ENCODE measurements at places on chromosomes 7 and 10. TPM values are rescaled to one million over a fixed set of nuclear protein-coding genes. Genes with fewer than 3 reads are reported as not detected.

PIP gene
- not detected for total RNA-seq

CRHR2 gene
- total RNA-seq: 3.1 TPM

ADAMTS14 gene
- 0.32 TPM for total RNA-seq

SLC26A3 gene
- 0.11 TPM for total RNA-seq

SYNPO2L gene
- total RNA-seq: not detected

MYH16 gene
- total RNA-seq: not detected

ZNF92 gene
- 4.0 TPM for total RNA-seq

CFAP70 gene
- total RNA-seq: not detected

PEX1 gene
- total RNA-seq: 6.5 TPM

EBF3 gene
- 20.2 TPM for total RNA-seq

SHTN1 gene
- 3.0 TPM for total RNA-seq

OGDHL gene
- total RNA-seq: not detected

GRCh38 chr7:149732111-149732561, 41.3 kb downstream of the ZNF467 start:
- H3K4me1 ChIP-seq: no peaks in the 10 kb centered on the region
- no peak for DNase-seq
- no peaks in the 10 kb centered on the region for H3K27me3 ChIP-seq
- peaks cover 56% of the 10 kb centered on the region for H3K36me3 ChIP-seq
- no peak overlapping the region for H3K4me3 ChIP-seq

GRCh38 chr7:142669074-142669654, 80.1 kb upstream of the PRSS1 start:
- DNase-seq: no peak
- no peaks in the 10 kb centered on the region for H3K27me3 ChIP-seq
- no peaks in the 10 kb centered on the region for H3K36me3 ChIP-seq
- H3K4me1 ChIP-seq: no peaks in the 10 kb centered on the region
- no peak overlapping the region for H3K4me3 ChIP-seq

DNA sequence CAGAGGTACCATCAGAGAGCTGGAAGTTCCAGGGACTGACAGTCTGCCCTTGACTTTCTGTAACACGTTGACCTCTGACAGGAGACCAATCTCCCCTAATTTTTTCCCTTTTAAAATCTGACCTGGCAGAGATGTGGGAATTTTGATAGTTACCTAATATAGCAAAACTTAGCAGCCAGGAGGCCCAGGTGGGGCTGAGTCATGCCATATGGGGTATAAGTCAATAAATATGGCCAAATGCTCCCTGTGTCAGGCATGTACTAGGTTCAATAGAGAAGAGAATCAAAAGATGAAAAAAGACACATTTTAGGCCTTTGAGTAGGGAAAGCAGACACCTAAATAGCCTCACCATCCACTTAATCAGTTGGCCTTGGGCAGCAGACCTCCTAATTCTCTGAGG, 6.1 kb upstream of the GRK5 start:
- H3K27me3 ChIP-seq: no peaks in the 10 kb centered on the region
- H3K27ac ChIP-seq: no peak overlapping the region
- DNase-seq: no peak
- H3K4me1 ChIP-seq: peaks cover 9% of the 10 kb centered on the region

DNA sequence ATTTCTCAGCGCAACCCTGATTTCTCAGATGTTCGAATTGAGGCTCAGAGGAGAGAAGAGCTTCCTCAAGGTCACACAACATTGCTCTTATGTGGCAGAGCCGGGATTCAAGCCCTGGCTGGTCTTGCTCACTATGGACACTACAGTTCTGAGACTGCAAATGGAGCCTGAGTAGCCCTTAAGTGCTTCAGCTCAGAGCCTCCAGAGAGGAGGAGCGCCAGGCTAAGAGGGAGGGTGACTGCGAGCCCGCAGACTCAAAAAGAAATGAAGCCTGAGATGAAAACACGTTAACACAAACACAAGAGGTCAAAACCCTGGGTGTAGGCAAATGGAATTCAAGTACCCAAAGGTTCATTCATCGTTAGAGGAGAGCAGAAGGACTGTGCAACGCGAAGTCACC, 13.9 kb downstream of the ARHGAP22 start:
- no peak overlapping the region for H3K27ac ChIP-seq
- no peaks in the 10 kb centered on the region for H3K4me1 ChIP-seq
- H3K4me3 ChIP-seq: no peak overlapping the region

GRCh38 chr10:89362929-89363328, 14.9 kb upstream of the IFIT1B start:
- H3K27me3 ChIP-seq: no peaks in the 10 kb centered on the region
- no peaks in the 10 kb centered on the region for H3K4me1 ChIP-seq
- H3K27ac ChIP-seq: no peak overlapping the region
- no peaks in the 10 kb centered on the region for H3K36me3 ChIP-seq
- no peak for DNase-seq

GRCh38 chr7:146136357-146136875, 19.8 kb downstream of the CNTNAP2 start:
- no peaks in the 10 kb centered on the region for H3K4me1 ChIP-seq
- H3K27me3 ChIP-seq: no peaks in the 10 kb centered on the region
- DNase-seq: no peak
- H3K36me3 ChIP-seq: no peaks in the 10 kb centered on the region
- no peak overlapping the region for H3K27ac ChIP-seq

GRCh38 chr10:62815381-62816075, 638 bp downstream of the EGR2 start:
- peaks cover 8% of the 10 kb centered on the region for H3K27me3 ChIP-seq
- H3K4me1 ChIP-seq: peaks cover 22% of the 10 kb centered on the region
- H3K27ac ChIP-seq: no peak overlapping the region

DNA sequence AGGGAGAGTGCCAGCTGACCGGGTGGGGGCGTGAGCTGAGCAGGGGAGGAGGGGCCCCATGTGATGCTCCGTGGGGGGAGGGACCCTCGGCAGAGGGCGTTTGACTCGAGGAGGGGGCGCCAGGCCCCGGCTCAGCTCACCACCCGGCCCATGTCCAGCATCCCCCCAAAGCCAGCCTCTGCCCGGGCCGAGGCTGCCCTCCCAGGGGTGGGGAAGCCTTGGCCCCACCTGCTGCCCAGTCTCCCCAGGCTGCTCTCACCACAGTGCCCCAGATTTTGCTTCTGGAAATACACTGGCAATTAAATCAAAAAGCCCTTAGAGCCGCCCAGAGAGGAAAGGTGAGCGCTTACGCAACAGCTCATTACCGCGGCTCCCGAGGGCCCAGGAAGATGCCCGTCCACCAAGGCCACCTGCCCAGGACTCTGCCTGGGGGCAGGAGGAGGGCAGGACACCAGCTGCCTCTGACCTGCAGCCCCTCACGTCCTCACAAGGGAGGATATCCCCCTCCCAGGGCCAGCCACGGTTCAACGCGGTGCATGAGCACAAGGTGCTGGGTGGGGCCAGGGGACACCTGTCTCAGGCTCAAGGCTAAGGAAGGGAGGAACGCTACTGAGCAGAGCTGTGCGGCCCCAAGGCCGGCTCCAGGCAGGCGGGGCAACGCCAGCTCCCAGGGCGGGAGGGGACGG, 70.0 kb upstream of the INPP5A start:
- peak overlapping the region; percentile 96 for H3K27ac ChIP-seq
- no peaks in the 10 kb centered on the region for H3K36me3 ChIP-seq
- no peak overlapping the region for H3K4me3 ChIP-seq
- H3K27me3 ChIP-seq: no peaks in the 10 kb centered on the region
- no peak for DNase-seq
- H3K4me1 ChIP-seq: peaks cover 42% of the 10 kb centered on the region

- no peaks in the 10 kb centered on the region for H3K36me3 ChIP-seq
- no peak for DNase-seq
These were observed 131.5 kb downstream of the KIAA1217 start for GRCh38 chr10:24340446-24340845.

GRCh38 chr10:99412099-99412498, 18.3 kb downstream of the GOT1 start:
- no peak overlapping the region for H3K27ac ChIP-seq
- no peaks in the 10 kb centered on the region for H3K36me3 ChIP-seq
- no peak for DNase-seq
- H3K4me3 ChIP-seq: no peak overlapping the region
- H3K27me3 ChIP-seq: no peaks in the 10 kb centered on the region

DNA sequence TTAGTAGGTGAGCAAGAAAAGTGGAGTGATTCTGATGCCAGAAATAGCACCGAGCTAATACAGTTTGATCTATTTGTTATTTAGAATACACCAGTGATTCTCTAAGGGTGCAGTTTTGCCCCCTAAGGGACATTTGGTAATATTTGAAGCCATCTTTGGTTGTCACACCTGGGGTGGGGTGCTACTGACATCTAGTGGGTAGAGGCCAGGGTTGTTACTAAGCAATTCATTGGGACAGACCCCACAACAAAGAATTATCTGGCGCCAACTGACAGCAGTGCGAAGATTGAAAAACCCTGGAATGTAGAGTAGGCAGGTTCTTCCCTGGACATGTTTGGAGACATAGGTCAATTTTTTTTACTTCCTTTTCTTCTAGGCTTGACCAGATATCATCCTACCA, 14.6 kb downstream of the PALS2 start:
- no peaks in the 10 kb centered on the region for H3K4me1 ChIP-seq
- no peak for DNase-seq
- H3K27me3 ChIP-seq: no peaks in the 10 kb centered on the region
- no peaks in the 10 kb centered on the region for H3K36me3 ChIP-seq

- H3K27me3 ChIP-seq: no peaks in the 10 kb centered on the region
- no peaks in the 10 kb centered on the region for H3K4me1 ChIP-seq
- H3K36me3 ChIP-seq: peaks cover 29% of the 10 kb centered on the region
These were observed 95.2 kb downstream of the CLEC2L start for GRCh38 chr7:139618482-139619366.

DNA sequence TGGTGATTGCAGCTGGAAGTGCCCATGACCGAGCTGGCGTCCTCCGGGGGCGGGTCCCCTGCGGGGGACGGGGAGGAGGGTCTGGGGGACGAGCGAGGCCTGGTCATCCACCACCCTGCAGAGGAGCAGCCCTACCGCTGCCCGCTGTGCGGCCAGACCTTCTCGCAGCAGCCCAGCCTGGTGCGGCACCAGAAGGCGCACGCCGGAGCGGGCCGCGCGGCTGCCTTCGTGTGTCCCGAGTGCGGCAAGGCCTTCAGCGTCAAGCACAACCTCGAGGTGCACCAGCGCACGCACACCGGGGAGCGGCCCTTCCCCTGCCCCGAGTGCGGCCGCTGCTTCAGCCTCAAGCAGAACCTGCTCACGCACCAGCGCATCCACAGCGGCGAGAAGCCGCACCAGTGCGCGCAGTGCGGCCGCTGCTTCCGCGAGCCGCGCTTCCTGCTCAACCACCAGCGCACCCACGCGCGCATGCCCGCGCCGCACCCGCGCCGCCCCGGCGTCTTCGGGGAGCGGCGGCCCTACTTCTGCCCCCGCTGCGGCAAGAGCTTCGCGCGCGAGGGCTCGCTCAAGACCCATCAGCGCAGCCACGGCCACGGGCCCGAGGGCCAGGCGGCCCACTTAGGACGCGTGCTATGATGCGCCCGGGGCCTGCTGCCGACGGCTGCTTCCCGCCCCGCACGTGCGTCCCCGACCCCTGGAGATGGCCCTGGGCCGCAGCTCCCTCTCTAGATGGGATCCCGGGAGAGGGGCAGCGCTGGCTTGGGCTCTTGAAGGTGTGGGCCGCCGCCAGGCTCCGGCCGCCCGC, 28.7 kb downstream of the ZNF775 start:
- H3K27ac ChIP-seq: peak overlapping the region; percentile 97
- H3K27me3 ChIP-seq: no peaks in the 10 kb centered on the region
- no peak overlapping the region for H3K4me3 ChIP-seq
- peaks cover 2% of the 10 kb centered on the region for H3K4me1 ChIP-seq
- DNase-seq: no peak

GRCh38 chr10:88126699-88127098, 263.3 kb downstream of the PTEN start:
- H3K36me3 ChIP-seq: no peaks in the 10 kb centered on the region
- no peaks in the 10 kb centered on the region for H3K27me3 ChIP-seq
- H3K4me1 ChIP-seq: no peaks in the 10 kb centered on the region

DNA sequence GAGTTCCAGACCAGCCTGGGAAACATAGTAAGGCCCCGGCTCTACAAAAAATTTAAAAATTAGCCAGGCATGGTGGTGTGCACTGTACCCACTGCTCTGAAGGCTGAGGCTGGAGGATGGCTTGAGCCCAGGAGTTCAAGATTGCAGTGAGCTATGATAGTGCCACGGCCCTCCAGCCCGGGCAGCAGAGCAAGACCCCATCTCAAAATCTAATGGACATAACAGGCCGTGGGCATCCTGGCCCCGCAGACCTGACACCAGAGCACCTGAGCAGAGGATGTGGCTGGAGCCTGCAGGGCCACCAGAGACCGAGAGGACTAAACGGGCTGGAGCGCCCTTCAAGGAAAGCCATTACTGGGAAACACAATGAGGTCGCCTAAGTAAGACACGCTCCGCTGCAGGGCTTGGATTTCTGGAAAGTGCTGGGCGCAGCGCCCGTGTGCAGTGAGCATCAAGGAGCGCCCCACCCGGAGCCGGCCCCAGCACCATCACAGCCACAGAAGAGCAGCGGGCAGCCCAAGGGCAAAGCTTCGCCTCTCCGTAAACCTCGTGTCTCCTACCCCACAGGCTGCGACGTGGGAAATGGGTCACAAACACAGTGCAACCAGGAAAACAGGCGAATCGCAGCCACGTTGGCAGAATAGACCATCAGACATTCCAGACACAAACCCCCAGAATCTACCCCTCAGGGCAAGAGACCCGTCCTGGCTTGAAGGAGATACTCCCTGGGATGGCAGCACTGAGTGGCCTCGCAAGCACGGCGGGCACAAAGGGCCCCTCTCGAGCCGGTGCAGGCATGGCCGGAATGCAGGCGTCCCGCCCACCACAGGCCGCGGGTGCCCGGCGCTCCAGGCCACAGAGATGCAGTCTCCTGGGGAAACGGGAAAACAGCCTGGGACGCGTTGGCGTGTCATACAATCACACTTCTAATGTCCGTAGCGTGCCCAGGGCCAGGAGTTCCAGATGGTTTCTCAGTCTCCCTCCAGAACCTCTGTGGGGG, 4.9 kb downstream of the RADIL start:
- peaks cover 2% of the 10 kb centered on the region for H3K4me1 ChIP-seq
- peaks cover 9% of the 10 kb centered on the region for H3K36me3 ChIP-seq
- no peak overlapping the region for H3K4me3 ChIP-seq

- H3K27me3 ChIP-seq: no peaks in the 10 kb centered on the region
- H3K27ac ChIP-seq: no peak overlapping the region
- DNase-seq: no peak
- no peak overlapping the region for H3K4me3 ChIP-seq
- H3K4me1 ChIP-seq: no peaks in the 10 kb centered on the region
These were observed 97.1 kb upstream of the ARID5B start for GRCh38 chr10:61804414-61804813.
